ENCODE measurements at places on chromosomes 1 and 21.

DNA sequence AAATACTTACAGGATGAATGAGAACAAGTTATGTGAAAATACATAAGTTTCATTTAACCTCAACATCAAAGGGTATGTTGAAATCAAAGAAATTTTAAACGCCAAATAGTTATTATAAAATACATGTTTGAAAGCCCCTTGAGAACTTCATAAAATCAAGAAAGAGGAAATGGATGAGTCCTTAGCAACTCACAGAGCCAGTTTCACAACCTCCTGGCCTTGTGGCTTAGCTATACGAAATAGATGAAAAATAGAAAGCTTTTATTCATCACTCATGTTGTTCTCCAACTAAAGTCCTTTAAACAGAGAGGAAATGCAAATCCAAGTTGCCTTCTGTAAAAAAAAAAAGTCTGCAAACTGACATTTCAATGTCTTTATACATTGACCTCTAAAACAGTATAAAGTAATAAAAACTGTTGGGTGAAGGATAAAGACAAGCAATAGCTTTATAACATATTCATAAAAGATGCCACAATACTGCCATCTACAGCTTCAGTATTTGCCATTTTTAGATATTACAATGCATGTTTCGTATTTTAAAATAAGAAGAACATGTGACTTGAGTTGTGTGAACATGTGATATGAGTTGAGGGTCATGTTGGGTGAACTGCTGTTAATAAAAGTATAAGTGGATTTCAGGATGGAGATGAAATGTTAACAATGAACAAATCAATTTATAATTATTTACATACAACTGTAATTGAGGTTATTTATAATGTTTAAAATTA is 847.8 kb downstream of the MRPL39 start:
- no peak for DNase-seq

- no peak for DNase-seq
Measured at GRCh38 chr1:233664253-233664652, 50.3 kb downstream of the KCNK1 start.

DNA sequence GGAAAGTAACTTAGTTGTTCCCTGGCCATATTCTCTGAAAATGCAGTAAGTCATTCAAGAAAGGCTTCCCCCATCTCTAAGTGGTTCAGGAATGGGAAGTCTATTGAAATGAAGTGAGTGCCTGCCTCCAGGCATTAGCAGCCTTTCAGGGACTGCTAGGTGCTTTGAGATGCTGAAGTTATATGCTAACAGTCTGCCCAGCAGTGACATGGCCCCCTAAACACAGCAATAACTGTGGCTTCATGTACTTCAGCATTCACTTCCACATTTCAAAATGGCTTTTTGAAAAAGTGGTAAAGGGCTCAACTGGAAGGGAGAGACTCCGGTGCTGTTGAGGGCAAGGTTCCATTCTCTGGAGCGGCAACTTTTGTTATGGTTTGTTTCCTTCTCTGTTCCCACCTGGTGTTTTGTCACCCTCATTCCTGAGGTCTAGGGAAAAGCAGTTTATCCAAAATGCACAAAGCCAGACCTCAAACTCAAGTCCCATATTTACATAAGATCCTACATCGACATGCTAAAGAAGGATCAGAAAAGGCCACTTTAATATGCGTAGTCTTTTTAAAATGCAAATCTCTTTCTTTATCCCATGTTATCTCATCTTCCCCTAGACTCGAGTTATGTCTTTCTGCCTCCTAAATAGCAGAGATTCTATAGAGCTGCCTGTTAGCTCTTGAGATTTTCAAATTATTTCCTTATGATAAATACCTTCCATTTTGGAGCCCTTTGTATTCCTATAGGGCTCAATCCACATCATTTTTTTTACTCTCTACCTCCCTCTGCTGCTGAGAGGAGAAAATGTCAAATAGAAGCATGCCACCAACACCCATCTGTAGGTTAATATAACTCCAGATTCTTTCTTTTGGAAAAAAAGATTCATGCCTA is 34.2 kb upstream of the LRRC8C start:
- peak; percentile 9 for DNase-seq

GRCh38 chr1:159765806-159766205 is 15.0 kb upstream of the DUSP23 start:
- DNase-seq: no peak

DNA sequence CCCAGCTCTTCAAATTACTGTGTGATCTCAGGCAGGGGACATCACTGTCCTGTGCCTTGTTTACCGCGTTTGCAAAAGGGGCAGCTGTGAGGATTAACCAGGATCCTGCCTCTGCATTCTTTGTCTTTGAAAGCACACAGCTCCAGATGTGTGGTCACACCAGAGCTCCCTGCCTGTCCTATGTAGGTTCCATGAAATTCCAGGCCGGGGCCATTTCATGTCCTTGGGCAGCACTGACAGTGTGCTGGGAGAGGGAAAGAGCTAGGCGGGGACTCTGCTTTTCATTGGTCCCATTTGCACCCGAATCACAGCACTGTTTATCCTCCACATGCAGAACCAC is 42.2 kb upstream of the SELENON start:
- no peak for DNase-seq

Measured in H4 (cell line).